Urothelium cell line (cell line): ENCODE measurements at places on chromosomes 1 and 21.
A peak's percentile ranks its signal among the peaks of the same experiment; 100 is the strongest.

GRCh38 chr1:228376262-228376628 is 30.4 kb downstream of the TRIM11 start:
- DNase-seq: no peak

GRCh38 chr1:26284597-26285347 is 4.9 kb downstream of the SH3BGRL3 start:
- peak; percentile 93 for DNase-seq

- no peak for DNase-seq
Measured at GRCh38 chr1:184191181-184191621, 139.7 kb downstream of the TSEN15 start.

DNA sequence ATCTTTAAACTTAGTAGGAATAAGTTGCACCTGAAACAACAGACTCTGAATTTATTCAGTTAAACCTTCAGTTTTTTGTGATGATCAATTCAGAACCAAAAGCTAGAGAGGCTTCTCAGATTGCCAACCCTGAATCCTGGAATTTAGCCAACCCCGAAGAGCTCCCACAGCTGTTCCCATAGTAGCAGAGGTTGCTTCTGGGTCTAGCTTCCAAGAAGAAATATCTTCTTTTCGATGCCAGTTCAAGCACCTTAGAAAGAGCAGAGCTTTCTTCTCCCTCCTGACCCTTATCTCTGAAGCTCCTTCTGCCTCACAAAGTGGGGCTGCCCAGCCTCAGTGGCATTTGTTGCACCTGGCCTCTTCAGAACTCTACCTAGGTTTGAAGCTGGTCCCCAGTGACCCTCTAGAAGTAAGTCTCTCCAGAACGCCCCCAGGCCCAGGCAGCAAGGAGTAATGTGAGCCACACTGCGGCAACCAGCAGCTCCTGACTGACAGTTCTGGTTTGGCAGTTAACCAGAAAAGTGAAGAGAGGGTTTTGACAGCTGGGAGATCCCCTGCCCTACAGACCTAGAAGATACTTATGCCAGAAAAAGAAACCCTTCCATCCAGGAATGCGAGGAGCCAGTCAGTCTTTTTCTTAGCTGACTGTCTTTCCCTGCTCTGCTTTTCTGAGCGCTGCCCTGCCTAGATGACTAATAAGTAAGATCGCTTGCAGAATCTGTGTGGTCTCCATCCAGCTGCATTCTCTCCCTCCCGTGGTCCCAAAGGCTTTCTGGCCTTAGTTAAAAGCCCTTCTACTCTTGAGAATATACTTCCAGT is 165.9 kb downstream of the ADGRL4 start:
- DNase-seq: peak; percentile 59

DNA sequence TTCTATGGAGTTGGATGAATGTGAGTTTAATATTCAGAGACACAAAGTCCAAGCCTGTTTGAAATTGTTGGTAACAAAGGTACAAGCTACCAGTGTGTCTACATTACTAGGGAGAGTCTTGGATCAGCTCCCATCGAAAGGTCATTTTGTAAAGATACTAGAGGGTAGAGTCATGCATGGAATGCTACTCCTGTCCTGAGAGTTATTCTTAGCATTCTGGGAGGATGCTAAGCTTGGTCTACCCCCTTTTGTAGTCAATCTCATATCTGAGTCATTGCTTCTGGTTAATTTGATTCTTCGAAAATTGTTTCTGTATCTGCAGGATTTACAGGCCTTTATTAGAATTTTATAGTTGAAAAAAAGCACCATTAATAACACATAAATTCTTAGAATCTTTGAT is 240.2 kb downstream of the ST6GALNAC3 start:
- DNase-seq: peak; percentile 37

- DNase-seq: no peak
Measured at GRCh38 chr1:115529216-115529897, 112.4 kb upstream of the VANGL1 start.

- no peak for DNase-seq
Measured at GRCh38 chr1:24991697-24992096, 61.6 kb upstream of the RUNX3 start.

- DNase-seq: no peak
Measured at GRCh38 chr21:41156142-41156541, 11.8 kb upstream of the BACE2 start.
